Left cardiac atrium (tissue), 4 donors: ENCODE measurements at places on chromosomes 6 and 20. TPM values are rescaled to one million over a fixed set of nuclear protein-coding genes. Genes with fewer than 3 reads are reported as not detected.

- DNase-seq = no peak
Observed at GRCh38 chr6:132952031-132952867, 137.9 kb downstream of the RPS12 start.

GRCh38 chr6:37779111-37779800, 40.3 kb upstream of the ZFAND3 start:
- DNase-seq = no peak

DNA sequence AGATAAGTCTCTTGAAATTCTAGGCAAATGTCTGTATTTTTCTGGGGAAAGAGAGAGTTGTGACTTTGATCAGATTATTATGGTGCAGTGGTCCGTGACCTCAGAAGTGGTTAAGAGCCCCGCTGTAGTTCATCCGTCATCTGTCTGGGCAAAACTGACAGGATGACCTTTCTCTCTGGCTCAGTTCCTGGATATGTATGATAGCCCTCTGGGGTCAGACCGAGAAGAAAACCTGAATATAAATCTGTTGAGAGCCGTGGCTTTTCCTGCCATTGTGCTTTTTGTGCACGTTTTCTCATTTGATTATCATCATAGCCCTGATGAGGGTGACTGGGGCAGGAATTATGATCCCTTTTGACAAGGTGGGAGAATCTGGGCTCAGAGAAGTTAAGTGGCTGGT, 26.5 kb downstream of the GHRH start:
- DNase-seq = no peak

- no peak for DNase-seq
Observed at GRCh38 chr6:157538168-157538567, 157.2 kb downstream of the ZDHHC14 start.

DNA sequence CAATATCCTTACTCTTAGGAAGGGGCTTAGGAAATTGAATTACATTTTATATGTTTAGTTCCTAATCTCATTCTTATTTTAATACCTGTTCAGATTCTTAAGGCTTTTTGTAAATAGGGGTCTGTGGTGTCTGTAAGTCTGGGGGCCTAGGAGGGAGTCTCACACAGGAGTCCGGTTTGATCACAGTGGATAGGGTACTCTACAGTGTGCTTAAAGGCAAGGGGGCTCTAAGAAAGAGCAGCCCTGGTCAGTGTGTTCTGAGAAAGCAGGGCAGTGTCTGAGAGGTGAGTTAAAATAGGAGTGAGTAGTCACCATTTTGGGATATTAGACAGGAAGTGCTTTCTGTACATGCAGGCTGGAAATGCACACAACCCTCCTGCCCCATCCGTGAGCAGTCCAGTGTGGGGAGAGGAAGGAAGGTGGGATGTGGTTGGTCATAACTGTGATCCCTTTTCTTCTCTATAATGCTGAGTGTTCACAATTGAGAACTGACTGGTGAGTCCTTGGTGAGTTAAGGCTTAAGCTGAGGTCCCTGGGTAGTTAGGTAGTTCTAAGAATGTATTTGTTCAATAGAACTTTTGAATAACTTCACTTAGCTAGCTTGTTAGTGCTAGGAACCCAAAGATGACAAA, 50.0 kb downstream of the CDKAL1 start:
- DNase-seq = no peak

DNA sequence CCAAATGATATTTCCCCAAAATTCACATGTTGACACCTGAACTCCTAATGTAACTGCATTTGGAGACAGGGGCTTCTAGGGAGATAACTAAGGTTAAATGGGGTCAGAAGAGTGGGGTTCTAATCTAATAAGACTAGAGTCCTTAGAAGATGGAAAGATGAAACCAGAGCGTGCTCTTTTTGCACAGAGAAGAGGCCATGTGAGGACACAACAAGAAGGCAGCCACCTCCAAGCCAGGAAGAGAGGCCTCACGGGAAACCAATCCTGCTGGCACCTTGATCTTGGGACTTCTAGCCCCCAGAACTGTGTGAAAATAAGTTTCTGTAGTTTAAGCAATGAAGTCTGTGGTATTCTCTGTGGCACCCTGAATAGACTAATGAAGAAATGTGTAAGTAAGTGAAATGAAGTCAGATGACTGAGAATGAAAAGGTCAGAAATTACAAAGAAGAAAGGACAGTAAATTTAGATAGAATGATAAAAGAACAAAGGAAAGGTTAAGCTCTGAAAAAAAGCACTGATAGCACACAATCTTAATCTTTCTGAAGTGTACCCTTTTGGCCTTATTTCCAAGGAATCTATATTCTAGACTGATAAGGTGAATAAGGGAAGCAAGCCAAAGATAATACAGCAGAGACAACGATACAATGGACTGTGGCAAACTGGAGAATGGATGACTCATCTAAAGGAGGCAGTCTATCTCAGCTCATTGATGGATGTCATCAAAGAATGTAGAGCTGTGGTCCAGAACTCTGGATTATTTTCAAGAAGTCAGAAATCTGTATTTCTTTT, 110.4 kb downstream of the MYB start:
- no peak for DNase-seq

DNA sequence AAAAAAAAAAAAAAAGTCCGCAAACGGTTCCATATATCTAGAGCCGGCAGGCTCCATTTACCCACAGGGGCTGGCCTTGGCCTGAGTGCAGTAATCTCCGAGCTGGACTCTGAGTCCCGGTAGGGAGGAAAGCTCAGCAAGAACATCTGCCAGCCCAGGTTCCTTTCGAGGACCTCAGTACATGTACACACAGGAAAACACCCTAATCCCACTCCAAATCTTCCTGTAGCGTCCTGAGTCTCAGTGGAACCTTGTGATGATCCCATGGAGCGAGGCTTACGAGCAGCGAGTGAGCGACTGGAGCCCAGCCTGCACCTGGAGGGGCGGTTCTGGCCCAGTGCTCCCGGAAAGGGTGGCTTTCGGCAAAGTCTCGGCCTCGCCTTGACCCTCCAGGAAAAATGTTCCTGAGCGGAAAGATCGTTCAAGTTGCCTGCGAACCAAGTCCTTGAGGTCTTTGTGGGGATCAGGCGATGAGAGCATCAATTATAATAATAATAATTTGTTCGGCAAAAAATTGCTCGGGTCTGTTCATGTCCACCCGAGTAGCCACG, 32.1 kb downstream of the PRSS16 start:
- no peak for DNase-seq

DNA sequence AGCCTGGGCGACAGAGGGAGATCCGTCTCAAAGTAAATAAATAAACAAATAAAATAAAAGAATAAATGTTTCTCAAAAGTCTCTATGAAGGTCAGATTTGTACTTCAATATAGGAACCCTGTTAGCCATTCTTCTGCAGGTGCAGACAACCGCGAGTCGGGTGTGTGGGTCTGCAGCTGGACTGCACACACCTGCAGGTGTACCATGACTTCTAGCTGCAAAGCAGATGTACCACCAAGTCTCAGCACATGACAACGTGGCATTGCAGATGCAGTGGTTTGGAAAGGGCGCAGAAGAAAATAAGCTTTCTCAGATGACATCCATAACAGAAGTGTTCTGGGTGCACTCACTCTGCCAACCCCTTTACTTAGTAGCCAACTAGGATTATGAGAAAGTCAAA, 239.7 kb downstream of the ATXN1 start:
- no peak for DNase-seq

DNA sequence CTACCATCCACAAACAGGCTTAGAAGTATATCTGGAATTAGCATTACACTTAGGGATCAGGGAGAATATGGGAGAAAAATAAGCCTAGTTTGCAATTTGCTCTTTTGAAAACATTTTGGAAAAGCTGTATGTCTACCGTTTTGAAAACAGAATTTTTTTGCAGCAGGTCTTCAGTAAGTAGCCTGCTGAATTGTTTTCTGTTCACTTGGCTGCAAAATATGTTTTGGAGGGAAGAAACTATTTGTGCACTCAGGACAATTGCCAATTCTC, 39.6 kb downstream of the ILRUN start:
- DNase-seq = no peak

GRCh38 chr20:49046087-49046900, at the start of gene CSE1L:
TSS of gene CSE1L (plus strand) at chr20:49046312. CDS start at chr20:49058464, 12,152 bp downstream.
- DNase-seq = peak; percentile 96

GRCh38 chr6:126767711-126768110, 350.8 kb upstream of the RSPO3 start:
- DNase-seq = no peak

DNA sequence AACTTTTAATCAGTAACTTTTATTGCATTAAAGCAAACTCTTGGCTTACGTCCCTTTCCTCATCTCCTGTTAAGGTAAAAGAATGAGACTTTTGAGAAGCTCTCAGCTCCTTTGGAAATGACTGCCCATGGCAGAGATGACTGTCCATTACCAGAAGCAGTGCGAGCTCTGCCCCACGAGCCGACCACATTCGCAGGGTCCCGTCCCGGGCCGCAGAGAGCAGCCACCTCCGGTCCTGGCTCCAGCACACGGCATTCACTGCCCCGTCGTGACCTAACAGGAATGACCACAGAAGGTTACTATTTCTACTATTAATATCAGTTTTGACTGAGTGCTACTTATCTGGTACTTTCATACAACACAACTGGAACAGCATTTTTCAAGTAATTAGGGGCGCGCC, 63.4 kb downstream of the WDR27 start:
- no peak for DNase-seq

GRCh38 chr6:158849899-158850806, 31.0 kb upstream of the EZR start:
- no peak for DNase-seq

- DNase-seq = no peak
Observed at GRCh38 chr20:57231161-57231560, 35.3 kb downstream of the BMP7 start.

DNA sequence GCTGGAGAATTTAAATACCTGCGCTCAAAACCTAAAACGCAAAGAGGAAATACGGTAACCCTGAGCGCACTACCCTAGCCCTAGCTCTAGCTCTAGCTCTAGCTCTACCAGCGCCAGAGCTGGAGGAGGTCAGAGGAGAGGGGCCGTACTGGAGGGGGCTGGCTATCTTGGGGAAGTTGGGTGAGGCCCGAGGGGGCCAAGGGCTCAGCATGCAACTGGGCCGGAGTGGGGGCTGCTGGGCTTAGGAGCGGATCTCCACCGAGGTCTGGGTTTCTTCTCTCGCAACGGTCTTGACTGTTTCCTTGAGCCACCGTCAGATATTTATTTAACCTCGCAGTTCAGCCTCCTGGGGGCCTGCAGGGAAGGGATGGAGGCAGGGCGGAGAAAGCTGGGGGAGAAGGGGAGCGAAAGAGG, 91.0 kb downstream of the NCR2 start:
- no peak for DNase-seq

GRCh38 chr6:70375882-70376281, 37.4 kb upstream of the FAM135A start:
- DNase-seq = no peak

DNA sequence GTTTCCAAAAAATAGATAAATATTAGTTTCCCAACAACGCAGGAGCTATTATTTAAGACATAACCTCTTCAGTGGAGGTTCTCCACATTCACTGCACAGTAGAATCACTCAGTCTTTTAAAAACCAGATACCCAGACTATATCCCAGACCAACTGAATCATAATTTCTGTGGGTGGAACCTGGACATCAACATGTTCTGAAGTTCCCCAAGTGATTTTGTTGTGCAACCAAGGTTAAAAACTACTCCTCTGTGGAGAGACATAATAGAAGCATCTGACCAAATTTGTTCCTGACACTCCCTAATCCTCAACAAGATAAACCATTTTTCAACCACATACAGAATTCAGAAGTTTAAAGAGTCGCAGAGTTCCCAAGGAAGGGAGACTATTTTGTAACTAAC, 42.3 kb downstream of the STK38 start:
- no peak for DNase-seq

GRCh38 chr6:106360989-106361430, 493 bp downstream of the CRYBG1 start:
- no peak for DNase-seq

GRCh38 chr6:139602577-139602976, 228.1 kb upstream of the CITED2 start:
- no peak for DNase-seq

DNA sequence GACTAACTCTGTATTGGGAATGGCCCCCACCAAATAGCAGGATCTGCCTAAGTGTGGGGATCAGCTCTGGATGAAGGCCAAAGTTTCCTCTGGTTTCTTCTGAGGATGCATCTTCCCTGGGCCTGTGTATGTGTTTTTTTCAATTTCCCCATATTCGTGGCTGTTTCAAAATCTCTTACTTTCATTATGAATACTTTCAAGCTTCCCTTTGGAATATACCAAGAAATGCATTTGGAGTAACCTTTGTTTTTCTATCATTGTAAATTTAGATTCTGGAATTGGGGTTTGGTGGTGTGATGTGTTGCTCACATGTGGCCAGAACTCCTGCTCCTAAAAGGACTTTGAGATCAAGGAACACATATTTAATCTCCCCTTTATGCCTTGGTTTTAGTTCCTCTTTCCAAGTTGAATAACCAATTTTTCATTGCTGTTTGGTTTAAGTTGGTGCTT, 8.4 kb downstream of the ENTPD6 start:
- no peak for DNase-seq

DNA sequence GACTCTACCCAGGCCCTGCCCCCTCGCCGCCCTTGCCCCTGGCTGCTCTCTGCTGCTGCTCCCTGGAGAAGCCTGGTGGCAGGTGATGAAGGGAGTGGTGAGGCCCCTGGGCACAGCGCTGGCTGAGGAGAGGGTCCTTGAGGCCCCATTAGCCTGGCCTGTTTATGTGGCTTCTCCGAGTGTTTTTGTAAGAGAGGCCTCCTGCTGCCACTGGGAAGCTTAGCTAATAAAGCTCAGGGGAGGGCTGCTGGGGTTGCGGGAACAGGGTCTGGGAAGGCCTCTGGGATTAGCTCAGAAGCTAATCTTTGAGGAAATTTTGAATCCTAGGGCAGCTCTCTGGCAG, 15.5 kb downstream of the EBF4 start:
- no peak for DNase-seq

The TMEM74B gene
- total RNA-seq = 6.4 TPM

The CYP39A1 gene
- 3.7 TPM for total RNA-seq

The BTN1A1 gene
- not detected for total RNA-seq

The ZNF831 gene
- total RNA-seq = 0.47 TPM

The MED20 gene
- total RNA-seq = 15.7 TPM

The KCNQ5 gene
- total RNA-seq = 0.44 TPM

The FILIP1 gene
- 86.3 TPM for total RNA-seq

The SLC9A8 gene
- 6.5 TPM for total RNA-seq

The SSTR4 gene
- total RNA-seq = not detected

The PNPLA1 gene
- total RNA-seq = not detected

The MCHR2 gene
- not detected for total RNA-seq

The FAM162B gene
- 5.2 TPM for total RNA-seq

The BPIFB4 gene
- not detected for total RNA-seq

The STK38 gene
- total RNA-seq = 27.4 TPM

The OXT gene
- 0.92 TPM for total RNA-seq
